ENCODE measurements at places on chromosomes 12 and 14.

DNA sequence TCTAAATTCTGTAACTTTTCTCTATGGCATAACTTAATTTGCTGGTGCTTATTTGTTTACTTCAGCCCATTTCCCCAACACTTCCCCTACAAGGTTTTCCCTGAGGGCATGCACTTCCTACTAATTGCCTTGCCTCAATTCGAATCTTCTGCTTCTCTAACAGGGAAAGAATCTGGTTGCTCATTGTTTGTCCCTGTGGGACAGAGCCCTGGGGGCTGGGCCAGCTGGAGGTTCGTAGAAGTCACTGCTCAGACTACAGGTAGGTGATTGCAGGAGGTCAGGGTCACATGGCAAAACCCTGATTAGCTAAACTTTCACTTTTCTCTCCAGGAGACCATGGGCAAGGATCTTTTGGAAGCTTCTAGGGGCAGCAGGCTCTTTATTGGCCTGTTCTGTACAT, 72.0 kb downstream of the ZFC3H1 start:
- ATAC-seq, result no peak

GRCh38 chr12:62632411-62632918, 165.8 kb downstream of the MON2 start:
- ATAC-seq, result peak; percentile 15

- no peak for ATAC-seq
Observed at GRCh38 chr12:124251186-124251585, 43.7 kb upstream of the RFLNA start.

- no peak for ATAC-seq
Observed at GRCh38 chr12:83113945-83114344, 427.2 kb downstream of the TMTC2 start.

- ATAC-seq, result no peak
Observed at GRCh38 chr12:76762601-76762980, 1.3 kb upstream of the ZDHHC17 start.

- ATAC-seq, result no peak
Observed at GRCh38 chr14:54524410-54524809, 14.7 kb downstream of the CGRRF1 start.

DNA sequence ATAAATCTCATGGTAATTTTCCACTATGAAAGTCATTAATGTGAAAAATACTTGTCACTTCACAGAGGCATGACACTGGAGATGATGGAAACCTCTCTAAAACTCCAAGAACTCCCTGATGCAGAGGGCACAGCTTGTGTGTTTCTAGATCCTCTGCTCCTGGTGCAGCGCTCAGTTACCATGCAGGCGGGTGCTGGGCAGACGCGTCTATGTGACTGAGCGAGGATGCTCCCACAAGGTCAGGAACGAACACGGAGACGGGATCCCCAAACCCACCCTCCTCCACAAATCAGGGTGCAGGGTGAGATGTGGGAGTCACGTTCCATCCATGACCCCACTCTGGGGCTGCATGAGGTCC, 81.5 kb downstream of the CCDC88C start:
- ATAC-seq, result no peak

- no peak for ATAC-seq
Observed at GRCh38 chr12:46679754-46680153, 146.0 kb downstream of the SLC38A4 start.

DNA sequence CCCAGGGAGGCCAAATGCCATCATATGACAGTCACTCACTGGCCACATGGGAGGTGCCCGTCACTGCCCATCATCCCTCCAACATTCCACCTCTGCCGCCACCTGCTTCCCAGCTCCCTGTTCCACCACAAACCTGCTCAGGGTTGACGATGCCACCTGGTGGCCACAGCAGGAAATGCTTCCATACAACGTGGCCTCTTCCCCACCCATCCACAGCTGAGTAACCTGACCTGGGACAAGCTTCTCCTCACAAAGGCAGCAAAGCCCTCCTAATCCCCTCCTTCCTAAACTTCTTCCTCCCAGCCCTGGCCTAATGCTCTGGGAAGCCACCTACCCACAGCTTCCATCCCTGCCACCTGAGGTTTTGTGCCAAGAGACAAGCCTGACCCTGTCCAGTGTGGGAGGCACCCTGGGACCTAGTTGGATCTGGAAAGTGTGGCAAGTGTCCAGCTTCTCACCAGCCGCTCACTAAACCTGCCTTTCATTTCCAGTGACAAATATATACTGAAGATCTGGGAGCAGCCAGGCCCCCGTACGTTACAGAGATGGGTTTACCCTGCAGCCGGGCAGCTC, 4.3 kb downstream of the DEGS2 start:
- no peak for ATAC-seq

DNA sequence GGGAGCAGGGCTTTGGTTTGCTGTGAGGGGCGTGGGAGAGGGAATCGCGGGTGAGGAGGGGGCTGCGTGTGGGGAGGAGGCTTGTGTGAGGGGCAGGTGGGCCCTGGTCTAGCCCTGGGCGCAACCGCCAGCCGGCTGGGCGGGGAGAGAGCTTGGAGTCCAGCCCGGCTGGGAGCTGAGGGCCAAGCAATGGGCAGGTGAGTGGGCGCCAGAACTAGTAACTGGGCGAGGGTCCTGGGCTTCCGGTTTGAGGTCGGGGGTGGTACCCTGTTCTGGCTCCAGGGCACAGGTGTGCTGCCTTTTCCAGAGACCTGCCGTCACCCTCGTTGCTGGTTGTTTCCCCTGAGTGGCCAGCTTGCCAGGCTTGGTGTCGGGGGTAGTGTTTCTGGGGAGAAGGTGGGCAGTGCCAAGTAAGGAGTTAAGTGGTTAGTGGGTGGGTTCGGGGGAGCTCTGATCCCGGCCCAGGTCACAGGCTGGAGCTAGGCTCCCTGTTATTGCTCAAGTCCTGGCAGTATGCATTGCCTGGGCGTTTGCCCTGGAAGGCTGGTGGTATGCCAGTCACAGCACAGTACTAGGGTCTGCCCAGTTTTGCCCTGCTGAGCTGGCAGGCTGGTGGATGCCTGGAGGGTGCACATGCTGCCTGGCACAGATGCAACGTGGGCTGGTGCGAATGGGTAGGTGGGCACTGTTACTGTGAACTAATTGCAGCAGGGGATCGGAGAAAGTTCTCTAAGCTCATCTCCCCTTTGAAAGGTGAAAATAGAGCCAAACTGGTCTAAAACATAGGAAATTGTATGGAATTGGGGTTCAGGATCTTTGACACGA, 683 bp downstream of the CIPC start:
- ATAC-seq, result peak; percentile 27

DNA sequence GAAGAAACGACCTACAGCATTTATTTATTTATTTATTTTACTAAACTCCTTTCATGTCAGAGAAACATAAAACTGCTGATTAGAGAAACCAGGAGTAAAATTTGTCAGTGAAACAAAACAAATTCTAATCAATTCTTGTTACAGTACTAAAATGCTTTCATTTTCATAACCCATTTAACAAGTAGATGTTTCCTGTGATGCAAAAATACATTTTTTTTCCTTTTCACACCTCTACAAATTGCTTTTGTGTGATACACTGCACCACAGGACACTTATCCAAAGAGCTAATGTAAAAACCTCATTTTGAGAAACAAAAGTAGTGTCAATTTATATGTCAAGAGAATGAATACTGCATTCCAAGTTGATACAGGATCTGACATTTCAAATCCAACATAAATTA, 155.1 kb downstream of the SYT1 start:
- ATAC-seq, result no peak

DNA sequence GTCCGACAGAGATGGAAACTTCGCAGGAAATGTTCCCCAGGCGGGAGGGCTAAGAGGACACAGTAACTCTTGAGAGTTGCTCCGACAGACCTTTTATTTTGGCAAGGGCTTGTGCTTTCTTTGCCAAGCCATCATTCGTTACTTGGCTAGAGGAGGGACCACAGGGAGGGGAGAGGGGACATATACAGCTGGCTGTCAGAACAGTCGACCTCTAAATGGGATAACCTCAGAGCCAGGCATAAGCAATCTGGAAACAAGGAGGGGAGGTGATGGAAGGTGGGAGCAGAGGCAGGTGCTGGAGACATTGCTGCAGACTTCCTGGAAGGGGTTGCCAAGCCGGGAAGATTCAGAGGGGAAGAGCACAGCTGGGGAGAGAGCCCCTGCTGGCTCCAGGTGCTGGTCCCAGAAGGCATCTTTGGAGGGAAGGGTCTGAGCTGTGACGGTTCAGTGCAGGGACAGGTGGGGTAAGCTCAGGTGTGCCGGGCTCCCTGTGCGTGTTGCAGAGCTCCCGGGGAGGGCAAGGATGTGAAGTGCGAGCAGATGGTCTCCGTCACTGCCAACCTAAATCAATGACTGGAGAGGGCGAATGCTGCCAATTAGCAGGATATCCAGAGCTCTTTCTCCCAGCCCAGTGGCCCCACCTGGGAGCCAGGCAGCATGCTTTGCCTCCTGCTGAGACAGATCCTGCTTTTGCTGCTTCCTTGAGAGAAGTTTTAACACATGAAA, 50.1 kb downstream of the CHST11 start:
- ATAC-seq, result no peak

DNA sequence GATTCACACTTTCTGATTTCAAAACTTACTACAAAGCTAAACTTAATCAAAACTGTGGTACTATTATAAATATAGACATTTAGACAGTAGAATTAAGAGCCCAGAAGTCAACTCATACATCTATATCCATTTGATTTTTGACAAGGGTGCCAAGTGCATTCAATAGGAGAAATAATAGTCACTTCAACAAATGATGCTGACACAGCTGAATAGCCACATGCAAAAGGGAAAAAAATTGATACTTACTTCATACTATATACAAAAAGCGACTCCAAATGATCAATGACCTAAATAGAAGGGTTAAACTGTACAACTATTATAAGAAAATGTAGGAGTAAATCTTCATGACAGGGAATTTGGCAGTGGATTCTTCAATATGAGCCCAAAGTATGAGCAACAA, 40.7 kb upstream of the SYT10 start:
- ATAC-seq, result no peak

GRCh38 chr12:53972722-53973235, at the start of gene HOXC11:
TSS of gene HOXC11 (plus strand) at chr12:53973126. CDS start at chr12:53973242, 116 bp downstream.
- ATAC-seq, result no peak

DNA sequence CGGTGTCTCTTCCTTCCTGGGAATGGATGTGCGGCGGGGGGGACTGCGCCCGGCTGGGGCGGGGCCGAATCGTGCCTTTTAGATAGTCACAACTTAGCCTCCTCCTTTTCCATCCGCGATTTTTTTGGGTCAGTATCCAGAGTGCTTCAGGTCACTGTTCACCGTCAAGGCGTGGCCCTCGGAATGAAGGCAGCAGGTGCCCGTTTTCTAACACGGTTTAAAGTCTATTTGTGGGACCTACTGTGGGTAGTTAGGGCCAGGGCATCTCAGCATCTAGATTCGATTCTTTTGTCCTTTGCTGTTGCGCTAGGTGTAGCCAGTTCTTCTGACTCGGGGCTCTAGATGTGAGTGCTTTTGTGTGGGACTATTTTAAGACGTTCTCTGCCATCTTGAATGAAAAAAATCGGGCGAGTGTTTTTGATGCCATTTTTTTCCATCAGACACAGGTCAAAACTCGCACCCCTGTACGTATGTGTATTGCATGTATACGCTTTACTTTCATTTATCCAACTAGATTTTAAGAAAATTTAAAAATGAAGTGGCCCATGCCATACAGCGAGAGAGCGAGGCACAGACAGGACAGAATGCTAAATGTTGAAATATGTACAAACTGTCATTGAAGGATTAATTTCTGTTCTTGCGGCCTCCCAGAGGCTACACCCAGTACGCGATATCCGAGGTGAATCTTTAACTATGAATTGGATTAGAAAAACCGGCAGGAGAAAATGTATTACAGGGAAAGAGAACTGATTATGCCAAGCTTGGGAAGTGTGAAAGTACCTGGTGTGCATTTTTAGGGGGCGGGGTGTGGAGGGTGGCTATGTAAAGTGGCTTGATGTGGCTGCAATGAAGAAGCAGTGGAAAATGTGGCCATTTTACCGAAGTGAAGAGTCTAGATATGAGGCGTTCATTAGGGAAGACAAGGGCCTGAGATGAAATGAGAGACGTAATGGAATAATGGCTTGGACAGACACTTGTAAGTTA, 835 bp downstream of the VEZT start:
- ATAC-seq, result no peak

DNA sequence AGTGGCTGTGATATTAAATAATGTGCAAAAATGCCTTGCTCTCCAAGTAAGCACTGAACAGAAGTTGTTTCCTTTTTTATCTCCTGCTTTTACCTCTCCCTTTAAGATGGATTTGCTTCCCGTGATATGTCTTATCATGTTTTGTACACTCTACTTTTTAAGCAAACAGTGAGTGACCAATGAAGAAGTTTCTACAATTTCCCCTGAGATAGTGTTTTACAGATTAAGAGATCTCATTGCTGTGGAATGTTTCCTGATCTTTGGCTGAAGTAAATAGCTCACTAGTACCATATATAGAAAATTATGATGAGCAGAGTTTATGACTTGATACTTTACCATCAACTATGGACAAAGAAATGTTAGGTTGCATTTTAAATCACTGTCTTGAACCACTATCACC, 184.8 kb upstream of the PDE3A start:
- no peak for ATAC-seq

GRCh38 chr14:69632593-69633151, 21.3 kb downstream of the SUSD6 start:
- ATAC-seq, result no peak

DNA sequence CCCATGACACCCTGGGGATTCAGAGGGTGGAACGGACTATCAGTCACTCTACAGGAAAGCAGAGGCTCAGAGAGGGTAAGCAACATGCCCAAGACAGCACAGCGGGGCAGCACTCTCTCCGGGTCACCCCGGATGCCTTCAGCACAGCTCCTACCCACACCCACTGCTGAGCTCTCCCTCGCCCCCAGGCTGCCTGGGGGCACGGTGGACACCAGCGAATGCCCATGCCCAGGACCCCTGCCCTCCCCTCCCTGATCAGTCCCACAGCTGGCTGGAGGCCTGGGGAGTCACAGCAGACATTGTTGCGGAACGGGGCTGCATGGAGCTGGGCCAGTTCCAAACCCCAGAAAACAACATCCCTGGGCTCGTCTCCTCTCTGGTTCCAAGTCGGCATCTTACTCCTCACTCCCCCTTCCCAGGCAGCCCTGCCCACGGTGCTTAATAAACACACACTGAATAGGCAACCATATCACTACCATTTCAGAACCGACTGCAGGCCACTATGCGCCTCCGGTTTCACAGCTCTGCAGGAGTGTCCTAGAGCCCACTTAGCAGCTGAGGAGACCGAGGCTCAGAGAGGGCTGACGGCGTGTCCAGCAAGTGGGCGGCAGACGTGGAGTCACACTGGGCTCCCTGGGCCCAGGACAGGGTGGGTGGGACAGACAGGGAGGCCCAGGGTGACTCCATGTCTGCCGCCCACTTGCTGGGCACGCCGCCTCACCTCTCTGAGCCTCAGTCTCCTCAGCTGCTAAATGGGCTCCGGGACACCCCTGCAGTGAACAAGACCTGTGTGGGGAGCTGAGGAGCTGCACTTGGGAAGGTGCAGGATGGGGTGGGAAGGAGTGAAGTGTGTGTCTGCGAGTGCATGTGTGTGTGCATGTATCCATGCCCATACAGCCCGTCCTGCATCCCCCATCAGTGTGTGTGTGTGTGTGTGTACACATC, 27.0 kb downstream of the CCDC85C start:
- no peak for ATAC-seq

DNA sequence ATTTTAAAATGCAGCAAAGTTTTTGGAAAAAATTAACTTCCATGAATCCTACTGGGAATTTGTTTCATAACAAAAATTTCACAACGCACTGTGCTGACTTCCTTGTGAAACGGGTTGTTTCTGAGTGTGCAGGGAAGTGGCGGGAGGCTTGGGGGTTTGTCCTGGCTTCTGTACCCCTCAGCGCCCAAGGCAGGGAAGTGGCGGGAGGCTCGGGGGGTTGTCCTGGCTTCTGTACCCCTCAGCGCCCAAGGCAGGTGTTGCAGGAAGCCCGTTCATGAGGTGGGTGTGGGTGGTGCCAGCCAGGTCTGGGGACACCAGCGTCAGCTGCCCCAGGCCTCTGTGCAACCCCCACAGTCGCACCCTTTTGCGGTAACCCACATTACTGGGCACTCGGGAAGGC, 25.1 kb downstream of the ADGRD1 start:
- peak; percentile 59 for ATAC-seq

Measured in gastroesophageal sphincter (tissue), 4 donors.